ENCODE measurements at places on chromosomes 13 and 19.

DNA sequence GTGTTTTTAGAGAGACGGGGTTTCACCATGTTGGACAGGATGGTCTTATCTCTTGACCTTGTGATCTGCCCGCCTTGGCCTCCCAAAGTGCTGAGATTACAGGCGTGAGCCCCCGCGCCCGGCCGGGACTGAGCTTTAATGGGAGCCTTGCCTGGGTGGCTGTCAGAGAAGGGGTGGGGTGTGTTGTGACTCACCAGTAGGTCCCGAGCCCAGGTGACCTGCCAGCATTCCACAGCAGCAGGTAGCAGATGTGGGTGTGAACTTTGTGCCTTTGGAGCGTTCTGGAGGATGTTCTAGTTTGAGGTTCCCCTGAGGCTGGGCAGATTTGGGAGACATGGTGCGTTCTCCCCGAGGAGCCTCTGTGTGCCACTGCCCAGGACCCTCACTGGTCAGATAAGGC is 7.1 kb upstream of the EPN1 start:
- DNase-seq: no peak

- DNase-seq: peak; percentile 70
These were observed 730 bp downstream of the NRTN start for GRCh38 chr19:5805462-5806132.

GRCh38 chr13:97325738-97326137 is 103.6 kb downstream of the MBNL2 start:
- no peak for DNase-seq

- no peak for DNase-seq
These were observed 19.0 kb downstream of the AKT2 start for GRCh38 chr19:40266119-40266518.

DNA sequence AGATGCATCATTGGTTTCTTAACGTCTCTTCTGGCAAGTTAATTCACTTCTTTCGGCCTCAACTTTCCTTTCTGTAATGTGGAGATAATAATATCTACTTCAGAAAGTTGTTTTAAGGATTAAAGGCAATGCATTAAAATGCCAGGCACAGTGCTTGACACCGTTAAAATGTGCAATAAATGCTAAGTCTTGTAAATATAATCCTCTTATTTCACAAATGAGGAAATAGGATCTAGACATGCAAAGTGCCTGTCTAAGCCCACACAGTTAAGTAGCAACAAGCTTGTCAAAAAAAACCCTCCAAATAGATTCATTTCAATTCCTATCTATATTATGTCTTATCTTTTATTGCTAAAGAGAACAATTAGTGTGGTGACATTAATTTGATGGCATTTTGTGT is 86.4 kb upstream of the TSC22D1 start:
- no peak for DNase-seq

DNA sequence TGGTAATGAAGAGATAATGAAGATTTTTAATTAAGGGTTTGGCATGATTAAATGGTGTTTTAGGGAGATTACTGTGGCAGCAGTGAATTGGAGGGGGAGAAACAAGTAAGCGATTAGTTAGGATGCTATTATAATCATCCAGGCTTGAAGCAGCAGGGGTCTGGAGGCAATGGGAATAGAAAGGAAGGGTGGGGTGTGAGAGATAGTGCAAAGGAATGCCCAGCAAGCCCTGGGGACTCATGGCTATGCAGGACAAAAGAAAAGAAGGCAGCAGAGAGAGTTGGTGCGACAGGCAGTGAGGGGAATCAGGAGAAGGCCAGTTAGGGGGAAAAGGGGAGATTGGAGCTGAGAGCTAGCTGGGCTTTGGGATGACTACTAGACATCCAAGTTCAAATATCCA is 34.5 kb downstream of the SOX21 start:
- DNase-seq: no peak

DNA sequence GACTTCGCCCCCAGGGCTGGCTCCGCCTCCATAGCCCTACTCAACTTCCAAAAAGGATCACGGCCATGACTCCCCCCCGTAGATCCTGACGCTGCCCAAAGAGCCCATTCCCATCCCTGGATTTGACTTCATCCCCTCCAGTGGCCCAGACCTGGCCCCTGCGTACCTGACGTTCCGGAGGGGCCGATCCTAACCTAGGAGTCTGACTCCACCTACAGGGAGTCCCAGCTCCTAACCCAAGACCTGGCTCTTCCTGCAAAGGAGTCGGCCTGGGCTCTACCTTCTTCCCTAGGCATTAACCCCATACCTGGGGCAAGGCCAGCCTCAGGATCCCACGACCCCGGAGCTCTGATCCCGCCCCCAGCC is 10.8 kb downstream of the STAP2 start:
- no peak for DNase-seq

- DNase-seq: no peak
These were observed 647.8 kb upstream of the KLHL1 start for GRCh38 chr13:70756088-70756487.

- no peak for DNase-seq
These were observed 3.4 kb downstream of the ZNF430 start for GRCh38 chr19:21023901-21024300.

- DNase-seq: no peak
These were observed 90.2 kb downstream of the RAB20 start for GRCh38 chr13:110471156-110471832.

- DNase-seq: peak; percentile 35
These were observed 10.2 kb downstream of the PPP1R37 start for GRCh38 chr19:45103156-45103507.

DNA sequence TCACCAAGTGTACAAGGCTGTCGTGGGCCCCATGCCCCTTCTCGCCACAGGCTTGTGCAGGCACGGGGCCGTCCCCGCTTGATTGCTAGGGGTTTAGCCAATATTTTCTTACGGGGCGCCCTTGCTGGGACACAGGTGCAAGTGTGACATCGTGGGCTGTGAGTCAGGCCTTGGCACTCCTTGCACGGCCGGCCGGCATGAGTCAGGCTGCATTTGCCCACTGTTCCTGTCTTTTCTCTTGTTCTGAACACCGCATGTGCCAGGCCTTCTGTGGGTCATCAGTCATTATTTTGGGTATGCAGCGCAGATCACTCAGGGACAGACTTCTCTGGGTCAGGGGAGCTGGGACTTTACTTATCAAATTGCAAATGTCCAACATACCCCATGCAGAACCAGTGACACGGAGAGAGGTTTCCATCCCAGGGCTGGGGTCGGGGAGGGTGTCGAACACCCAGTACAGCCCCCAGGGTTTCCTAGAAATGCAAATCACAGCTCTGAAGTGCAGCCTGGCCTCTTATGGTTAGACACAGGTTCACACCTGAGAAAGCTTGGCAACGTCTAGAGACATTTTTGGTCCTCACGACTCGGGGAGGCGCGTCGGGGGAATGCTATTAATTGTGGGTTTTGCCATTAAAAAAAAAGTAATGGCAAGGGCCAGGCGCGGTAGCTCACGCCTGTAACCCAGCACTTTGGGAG is 22.5 kb upstream of the KLF2 start:
- no peak for DNase-seq

DNA sequence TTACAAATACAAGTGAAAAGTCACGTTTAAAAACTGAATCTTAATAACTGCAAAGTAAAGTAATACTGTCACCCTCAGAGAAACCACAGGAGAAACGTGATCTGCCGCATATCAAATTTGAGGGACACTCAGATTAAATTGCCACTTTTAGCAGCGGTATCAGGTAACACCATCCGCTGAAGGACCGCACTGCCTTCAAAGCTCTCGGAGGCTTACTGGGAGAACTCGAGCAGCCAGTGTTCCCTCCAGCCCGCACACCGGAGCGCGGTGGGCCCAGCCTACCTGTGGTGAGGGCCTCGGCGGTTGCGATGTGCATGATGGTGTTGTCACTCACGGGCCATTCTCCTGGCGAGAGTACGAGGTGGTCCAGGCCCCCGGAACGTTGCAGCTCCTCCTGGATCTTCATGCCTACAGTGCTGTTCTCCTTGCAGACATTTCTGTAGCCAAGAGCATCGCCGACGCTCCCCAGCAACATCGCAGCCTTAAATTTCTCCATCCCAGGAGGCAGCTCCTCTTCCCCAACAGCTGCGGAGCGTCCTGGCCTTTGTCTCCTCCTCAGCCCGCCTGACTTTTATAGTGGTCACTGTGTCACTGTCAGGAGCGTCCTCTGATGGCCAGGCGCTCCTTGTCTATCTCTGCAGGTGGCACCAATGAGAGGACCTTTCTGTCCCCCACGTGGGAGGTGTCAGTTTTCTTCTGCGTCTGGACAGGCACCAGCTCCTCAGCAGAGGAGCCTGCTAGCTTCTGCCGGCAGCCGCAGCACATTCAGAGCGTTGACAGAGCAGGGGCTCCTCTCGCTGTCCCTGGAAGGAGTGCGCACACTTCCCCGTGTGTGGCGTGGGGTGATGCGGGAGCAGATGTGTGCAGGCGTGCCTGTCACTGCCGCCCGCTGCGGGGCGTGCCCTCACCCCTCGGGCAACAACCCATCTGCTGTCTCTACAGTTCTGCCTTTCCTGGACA is at the start of gene ADPRHL1:
Gene ADPRHL1 (minus strand): TSS at position 547 of the 960 bp plus-strand sequence. CDS start 51 bp downstream, at position 496.
- DNase-seq: no peak

DNA sequence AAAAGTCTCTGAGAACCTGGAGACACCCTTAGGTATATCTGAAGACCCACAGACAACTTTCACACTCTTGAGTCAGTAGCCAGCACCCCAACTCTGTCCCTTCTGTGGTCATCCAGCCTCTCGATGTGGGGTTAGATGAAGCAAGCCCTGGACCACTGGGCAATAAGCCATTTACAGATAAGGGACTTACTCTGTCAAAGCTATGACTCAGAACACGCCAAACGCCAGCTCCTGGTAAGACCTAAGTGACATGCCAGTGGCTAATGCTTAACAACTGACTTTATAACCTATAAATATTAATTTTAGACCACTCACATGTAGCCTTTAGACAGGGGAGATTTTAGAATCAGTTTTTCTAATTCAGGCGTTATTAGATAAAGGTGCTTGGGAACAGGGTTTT is 85.7 kb downstream of the SHISA2 start:
- no peak for DNase-seq

- DNase-seq: no peak
These were observed 196.7 kb downstream of the TBC1D4 start for GRCh38 chr13:75285310-75285709.

DNA sequence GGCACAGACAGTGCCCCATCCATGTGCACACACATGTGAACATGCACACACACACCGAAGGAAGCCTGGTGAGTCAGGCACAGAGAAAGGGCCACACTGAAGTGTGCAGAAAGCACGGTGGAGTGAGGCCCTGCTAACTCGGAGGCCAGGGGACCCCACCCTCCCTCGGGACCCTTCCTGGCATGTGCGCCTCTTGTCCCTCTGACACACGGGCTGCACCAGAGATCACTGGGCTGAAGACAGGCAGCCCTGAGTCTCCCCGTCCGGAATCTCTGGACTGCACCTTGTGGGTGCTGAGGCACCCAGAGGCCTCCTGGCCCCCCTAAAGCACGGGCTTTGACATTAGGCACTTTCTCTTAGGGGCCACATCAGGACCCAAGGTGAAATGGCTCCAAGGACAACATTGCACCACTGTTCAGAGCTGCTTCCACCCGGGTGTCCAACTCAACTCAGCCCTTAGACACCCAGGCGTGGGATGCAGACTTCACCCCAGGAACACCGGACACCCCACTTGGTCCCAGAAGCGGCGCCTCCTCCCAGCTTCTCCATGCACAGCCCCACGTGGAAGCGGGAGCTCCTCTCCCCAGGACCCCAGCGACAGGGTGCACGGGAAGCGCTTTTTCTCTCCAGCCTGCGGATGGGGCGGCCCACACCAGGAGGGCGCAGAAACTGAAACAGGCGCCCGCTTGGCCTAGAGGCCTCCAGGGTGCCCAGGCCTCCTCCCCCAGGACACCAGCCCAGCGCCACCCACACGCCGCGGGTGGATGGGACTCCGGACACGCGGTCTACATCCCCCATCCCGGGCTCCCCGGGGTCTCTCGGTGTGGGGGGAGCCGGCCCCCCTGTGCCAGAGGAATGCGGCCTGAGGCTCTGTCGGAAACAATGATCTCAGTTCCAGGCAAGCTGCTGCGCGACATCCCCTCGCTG is 90.2 kb downstream of the SPACA7 start:
- no peak for DNase-seq

GRCh38 chr13:45821811-45822210 is 29.7 kb downstream of the SIAH3 start:
- no peak for DNase-seq

GRCh38 chr19:18418483-18419194 is 559 bp upstream of the SSBP4 start:
- peak; percentile 31 for DNase-seq

GRCh38 chr13:73072239-73072900 is 13.6 kb downstream of the KLF5 start:
- DNase-seq: no peak

- DNase-seq: no peak
These were observed 7.3 kb downstream of the OPA3 start for GRCh38 chr19:45577111-45577905.

DNA sequence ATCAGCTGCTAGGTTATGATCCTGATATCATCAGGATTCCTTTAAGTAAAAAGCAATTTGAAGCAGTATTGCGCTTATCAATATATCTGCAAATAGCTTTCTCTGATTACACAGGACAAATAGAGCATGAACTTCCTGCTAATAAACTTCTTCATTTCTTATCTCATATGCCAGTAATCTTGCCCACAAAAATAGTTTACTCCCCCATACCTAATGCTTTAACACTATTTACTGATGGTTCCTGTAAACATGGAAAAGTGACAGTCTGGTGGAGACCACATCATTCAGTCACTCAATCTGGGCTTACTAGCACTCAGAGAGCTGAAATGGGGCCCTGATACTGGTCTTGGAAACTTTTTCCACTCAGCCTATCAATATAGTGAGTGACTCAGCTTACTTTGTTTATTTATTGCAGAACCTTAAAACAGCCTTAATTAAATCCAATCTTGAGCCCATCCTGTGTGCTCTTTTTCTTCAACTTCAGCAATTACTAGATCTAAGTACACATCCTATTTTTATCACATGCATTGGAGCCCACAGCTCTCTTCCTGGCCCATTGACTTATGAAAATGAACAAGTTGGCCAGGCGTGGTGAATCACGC is 1464.3 kb downstream of the UQCRFS1 start:
- no peak for DNase-seq

GRCh38 chr13:91203430-91203829 is 144.1 kb upstream of the MIR17HG start:
- no peak for DNase-seq

DNA sequence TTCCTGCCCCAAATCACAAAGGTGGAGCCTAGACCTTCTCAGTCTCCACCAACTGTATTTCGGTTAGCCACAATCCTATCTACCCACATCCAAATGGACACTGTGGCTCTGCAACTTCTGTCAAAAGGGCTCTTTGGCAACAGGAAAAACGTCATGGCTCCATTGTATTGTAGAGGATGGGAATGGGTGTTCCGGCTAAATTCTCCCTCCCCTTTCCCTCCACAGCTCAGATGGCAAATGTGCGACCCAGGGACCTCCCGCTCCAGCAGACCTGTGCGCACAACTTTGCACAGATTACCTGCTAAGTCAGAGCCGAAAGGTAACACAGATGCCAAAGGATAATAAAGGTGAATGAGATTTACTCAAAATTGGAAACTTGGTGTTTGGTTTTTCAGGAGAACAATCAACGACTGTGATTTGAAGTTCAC is 968 bp upstream of the KL start:
- DNase-seq: no peak

- DNase-seq: no peak
These were observed at the start of gene SLC44A2 for GRCh38 chr19:10625003-10625761. TSS of gene SLC44A2 (plus strand) at chr19:10625553. CDS start at chr19:10625634, 81 bp downstream.

- DNase-seq: no peak
These were observed 9.2 kb upstream of the ZSCAN22 start for GRCh38 chr19:58317476-58318072.
